ENCODE measurements at places on chromosomes 3 and 15.

DNA sequence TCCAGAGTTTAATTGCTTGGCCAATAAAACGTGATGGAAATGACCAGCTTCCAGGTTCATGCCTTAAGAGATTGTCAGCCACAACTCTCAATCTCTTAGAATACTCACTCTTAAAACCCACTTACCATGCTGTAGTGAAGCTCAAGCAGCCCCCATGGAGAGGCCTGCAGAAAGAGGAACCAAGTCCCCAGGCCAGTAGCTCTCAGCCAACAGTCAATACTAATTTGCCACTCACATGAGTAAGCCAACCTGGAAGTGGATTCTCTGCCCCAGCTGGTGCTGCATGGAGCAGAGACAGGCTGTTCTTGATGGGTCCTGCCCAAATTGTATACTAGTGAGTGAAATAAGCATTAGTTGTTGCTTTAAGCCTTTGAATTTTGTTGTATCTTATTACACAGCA is 155.9 kb downstream of the OXSM start:
- DNase-seq = no peak

DNA sequence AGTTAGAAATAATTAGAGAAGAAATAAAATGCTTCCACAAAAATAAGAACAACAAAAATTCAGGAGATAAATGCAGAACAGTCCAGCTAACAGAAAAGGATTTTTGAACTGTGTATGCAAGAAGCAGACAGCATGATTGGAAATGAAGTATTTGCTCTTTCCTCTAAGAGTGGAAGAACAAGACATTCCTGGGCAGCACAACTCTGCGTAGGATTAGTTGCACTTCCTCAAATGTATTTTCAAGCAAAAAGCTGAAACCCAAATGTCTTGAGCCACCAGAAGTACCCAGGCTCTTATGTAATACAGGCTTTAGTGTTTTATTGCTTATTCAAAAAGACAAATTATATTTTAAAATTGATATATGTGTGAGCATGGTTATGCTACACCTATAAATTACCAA is 127.2 kb downstream of the ZBTB20 start:
- no peak for DNase-seq

GRCh38 chr3:72155391-72156064 is 370.6 kb upstream of the PROK2 start:
- no peak for DNase-seq

- DNase-seq = no peak
Measured at GRCh38 chr3:48852151-48852550, 4.5 kb upstream of the PRKAR2A start.

DNA sequence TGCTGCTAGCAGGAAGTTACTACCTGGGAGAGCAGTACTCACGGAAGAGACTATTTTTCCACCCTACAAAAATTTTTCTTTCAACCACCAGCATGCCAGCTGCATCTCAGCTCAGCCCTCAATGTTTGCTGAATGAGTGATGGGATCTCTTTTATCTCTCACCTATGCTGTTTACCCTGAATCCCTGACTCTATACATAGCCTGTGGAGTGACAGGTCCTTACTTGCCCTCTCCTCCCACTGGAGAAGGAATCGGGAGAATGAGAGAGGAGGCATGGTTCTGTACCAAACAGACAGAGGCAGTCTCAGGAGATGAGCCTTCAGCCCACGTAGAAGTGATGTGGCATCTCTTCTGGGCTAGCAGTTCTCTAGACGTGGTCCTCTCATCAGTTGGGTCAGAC is 6.7 kb upstream of the DGKG start:
- DNase-seq = no peak

GRCh38 chr3:27570421-27571106 is 86.4 kb upstream of the SLC4A7 start:
- no peak for DNase-seq

DNA sequence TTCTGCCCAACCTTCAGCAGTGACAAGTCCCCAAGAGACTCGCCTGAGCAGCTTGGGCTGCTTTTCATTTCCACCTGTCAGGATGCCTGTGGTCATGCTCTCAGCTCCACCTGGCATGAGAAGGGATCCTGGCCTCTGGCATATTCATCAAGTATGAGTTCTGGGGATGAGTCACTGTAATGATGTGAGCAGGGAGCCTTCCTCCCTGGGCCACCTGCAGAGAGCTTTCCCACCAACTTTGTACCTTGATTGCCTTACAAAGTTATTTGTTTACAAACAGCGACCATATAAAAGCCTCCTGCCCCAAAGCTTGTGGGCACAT is 3.5 kb downstream of the MYD88 start:
- no peak for DNase-seq
